ENCODE measurements at places on chromosomes 3 and 15.

GRCh38 chr15:47778263-47778770 is 61.0 kb downstream of the SEMA6D start:
- no peak for DNase-seq

GRCh38 chr15:100689131-100689899 is 86.9 kb downstream of the ASB7 start:
- DNase-seq, result no peak

- DNase-seq, result no peak
Measured at GRCh38 chr3:44055951-44056350, 185.7 kb upstream of the TOPAZ1 start.

- DNase-seq, result no peak
Measured at GRCh38 chr3:182609575-182610156, 183.6 kb upstream of the ATP11B start.

DNA sequence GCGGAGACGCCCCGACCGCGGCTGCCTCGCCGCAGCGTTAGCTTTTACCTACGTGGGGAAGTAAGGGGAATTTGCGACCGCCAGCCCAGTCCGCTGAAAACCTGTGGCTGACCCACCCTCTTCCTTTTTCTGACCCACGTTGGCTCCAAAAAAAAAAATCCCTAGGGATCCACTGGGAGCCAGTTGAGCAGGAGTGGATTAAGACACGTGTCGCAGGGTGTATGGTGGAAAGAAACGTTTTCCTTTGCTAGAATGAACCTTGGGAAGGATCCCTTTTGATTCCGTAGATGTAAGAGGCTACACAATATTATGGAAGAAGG is 575 bp upstream of the PCYT1A start:
- no peak for DNase-seq

DNA sequence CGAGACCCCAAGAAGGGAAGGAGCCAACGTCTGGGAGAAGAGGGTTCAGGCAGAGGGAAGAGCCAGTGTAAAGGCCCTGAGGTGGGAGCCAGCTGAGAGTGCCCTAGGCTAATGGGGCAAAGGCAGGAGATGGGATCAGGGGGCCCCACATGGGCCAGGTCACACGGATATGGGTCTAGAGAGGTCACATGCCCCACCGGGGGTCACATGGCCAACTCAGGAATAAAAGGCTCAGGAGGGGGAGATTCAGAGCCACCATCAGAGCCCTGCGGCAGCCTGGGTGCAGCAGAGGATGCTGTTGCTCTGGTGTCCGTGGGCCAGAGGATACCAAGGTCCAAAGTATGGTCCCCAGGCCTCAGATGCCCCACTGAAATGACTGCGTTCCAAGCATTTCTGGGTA is 55.3 kb upstream of the SLC6A6 start:
- no peak for DNase-seq

DNA sequence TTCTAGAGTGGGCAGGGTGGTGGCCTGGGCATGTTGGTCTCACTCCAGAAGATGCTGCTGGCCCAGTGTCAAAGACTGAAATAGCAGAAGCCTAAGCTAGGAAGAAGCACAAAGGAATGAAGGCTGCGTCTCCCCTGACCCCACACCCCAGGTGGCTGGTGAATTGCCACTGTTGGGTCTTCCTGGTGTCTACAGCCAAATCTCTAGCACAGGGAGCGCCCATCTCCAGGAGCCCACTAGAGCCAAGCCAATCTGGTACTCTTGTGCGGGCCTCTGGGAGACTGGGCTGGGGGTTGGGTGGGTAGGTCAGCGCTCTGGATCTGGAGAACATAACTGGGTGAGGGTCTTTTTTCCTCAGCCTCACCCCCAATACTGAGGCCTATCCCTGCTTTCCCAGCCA is 894 bp downstream of the TUSC2 start:
- DNase-seq, result no peak

DNA sequence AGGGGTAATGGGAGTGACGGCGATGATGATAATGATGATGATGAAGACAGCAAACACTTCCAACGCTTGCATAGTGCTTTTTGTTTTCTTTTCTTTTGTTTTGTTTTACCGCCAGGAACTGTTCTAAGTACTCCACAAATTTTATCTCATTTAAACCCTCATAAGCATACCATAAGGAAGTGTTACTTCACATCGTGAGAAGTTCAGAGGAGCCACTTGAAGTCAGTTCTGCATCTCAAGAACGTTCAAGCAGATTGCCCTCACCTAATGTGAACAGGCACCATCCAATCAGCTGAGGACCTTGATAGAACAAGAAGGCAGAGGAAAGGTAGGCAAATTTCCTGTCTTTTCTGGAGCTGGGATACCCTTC is 104.1 kb downstream of the LSM3 start:
- DNase-seq, result no peak

All from stimulated activated CD8-positive, alpha-beta memory T cell treated with anti-CD3 and anti-CD28 coated beads, Interleukin-7, amount 100 ng/mL, for 48 hours (primary cell).